ENCODE measurements at places on chromosomes 1 and 21.

- DNase-seq: no peak
Measured at GRCh38 chr1:67570486-67571143, 114.4 kb upstream of the GADD45A start.

- DNase-seq: peak; percentile 7
Measured at GRCh38 chr1:176515310-176515709, 52.3 kb downstream of the PAPPA2 start.

DNA sequence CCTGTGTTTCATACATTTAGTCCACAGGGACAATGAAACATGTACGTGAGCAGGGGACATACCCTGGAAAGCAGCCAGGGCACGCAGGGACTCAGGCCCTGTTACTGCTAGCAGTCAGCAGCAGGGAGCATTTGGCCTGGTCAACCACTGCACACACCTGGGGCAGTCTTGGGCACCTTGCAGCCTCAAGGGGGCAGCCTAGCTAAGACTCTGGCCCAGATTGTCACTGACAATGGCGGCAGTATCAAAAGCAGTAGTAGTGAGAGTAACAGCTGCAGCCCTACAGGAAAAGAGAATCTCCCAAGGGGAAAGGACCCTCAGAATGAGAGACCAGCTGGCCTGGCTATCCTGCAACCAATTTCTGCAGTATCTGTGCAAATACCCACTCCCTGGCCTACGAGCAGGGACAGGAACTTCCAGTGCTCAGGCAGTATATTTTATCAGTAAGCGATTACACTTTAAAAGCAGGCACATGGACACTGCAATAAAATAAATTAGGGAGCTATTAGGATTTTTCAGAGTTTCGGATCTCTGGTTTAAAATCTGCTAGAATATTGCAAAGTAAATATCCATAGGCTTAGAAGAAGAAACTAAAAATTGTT lies 475.6 kb downstream of the LTN1 start:
- DNase-seq: peak; percentile 54

GRCh38 chr1:69409731-69410456 lies 157.8 kb upstream of the LRRC7 start:
- DNase-seq: no peak

DNA sequence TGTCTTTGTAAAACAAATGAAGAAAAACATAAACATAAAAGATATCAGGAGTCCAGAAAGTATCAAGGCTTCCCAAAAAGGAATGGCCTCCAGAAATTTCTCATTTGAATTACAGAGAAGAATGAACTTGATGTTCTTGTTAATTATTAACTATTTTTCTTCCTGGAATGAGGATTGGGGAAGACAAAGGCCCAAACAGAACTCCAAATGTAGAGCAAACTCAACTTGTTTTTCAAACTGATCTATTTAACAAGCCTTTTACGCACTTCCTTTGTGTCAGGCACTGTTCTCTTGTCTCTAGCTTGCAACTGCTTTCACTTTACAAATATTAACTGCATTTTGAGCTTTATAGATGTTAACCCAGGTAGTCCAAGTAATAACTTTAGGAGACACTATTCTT lies 45.5 kb downstream of the LAMC2 start:
- no peak for DNase-seq

GRCh38 chr1:232149287-232150201 lies 480.4 kb downstream of the SIPA1L2 start:
- DNase-seq: no peak

DNA sequence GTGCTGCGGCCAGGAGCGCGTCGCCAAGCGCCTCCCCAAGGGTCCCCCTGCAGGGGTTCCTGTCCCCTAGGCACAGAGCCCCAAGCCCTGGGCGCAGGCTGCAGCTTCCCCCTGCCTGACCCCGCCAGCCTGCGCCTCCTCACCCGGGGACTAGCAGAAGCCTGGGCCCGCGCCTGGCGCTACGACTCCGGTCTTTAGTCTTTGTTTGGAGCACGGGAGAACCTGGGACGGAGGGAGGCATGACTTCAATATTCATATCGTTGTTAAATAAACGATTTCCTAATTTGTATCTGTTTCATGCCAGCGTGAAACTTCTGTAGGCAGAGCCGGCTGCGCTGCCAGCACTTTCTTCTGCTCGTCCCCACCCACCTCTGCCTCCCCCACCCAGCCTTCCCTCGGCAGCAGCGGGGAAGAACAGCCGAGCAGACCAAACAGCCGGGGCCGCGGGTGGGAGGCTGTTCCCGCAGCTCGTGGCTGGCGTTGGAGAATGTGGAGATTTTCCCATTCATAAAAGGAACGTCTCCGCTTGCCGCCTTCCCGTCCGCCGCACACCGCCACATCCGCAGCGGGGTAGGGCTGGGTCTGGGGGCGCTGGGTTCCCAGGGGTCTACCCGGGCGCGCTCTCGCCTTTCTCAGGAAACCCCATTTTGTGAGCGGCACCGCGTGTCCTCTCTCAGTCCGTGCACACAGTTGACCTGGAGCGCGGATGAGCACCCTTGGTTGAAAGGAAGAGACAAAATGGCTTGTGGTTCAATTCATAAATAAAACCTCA lies 777 bp upstream of the TRIM67 start:
- peak; percentile 41 for DNase-seq

- peak; percentile 26 for DNase-seq
Measured at GRCh38 chr1:171715813-171716251, 26.0 kb downstream of the VAMP4 start.

- no peak for DNase-seq
Measured at GRCh38 chr1:178389441-178389840, 107.3 kb downstream of the CLEC20A start.

- no peak for DNase-seq
Measured at GRCh38 chr21:46429754-46430681, 28.7 kb upstream of the DIP2A start.

DNA sequence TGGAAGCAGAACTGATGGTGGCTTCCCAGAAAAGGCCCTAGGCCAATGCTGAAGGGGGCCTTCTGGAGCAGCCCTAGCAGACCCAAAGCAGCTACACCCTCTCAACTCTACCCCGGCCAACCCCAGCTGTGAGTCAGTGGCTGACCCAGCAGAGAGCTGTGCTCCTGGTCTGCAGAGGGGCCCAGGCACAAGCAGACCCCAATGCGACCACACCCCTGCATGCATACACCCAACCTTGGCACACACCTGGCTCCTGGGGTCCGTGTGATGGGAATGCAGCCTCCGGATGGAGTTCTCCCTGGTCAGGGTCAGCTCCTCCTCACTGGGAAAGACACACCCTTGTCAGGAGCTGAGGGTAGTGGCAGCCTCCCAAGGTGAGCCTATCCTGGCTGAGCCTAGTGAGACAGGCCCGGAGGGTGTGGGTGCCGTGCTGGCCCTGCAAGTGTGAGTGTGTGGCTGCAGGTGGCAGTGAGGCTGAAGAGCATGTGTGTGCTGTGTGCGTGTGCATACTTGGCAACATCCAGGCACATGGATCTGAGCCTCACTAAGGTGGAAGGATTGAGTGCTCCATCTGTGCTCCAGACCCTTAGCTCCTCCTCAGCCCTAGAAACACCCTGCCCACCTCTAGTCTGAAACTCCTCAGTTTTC lies 3.9 kb upstream of the ARHGAP30 start:
- DNase-seq: no peak

GRCh38 chr1:17886838-17887441 lies 131.8 kb downstream of the ACTL8 start:
- no peak for DNase-seq

GRCh38 chr1:206686478-206687249 lies 2.0 kb downstream of the MAPKAPK2 start:
- peak; percentile 27 for DNase-seq

GRCh38 chr1:30197639-30198450 lies 525.5 kb downstream of the MATN1 start:
- DNase-seq: no peak

DNA sequence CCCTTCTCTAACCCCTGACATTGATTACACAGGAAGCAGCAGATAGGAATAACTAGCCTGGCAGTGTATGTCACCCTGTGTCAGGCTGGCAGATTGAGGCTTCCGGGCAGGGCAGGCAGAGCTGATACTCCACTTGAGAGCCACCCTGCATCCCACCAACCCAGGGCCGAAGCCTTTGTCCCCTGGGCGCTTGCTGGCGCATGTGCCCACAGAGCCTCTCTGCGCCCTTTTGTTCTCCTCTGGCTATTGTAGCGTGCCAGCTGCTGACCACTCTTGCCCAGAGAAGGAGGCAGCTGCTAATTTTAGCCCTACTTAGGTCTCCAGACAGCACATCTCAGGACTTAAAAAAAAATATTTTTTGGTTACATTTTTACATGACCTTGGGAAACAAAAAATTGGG lies 304.9 kb downstream of the HHAT start:
- no peak for DNase-seq

DNA sequence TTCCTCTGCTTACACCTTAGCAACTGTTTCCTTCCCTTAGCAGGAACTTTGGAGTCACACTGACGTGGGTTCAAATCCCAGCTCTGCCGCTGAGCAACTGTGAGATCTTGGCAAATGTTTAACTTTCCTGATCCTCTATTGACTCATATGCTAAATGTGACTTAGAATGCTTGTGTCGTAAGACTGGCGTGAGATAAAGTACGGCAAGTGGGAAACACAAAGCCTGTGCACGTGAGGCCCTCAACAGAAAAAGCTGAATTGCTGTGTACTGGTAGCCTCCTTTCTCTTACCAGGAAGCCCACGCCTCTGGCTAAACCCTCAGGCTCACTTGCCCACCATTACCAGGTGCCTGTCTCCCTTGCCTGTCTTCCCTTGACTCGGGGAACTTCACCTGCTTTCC lies 135.4 kb upstream of the TNR start:
- DNase-seq: no peak

GRCh38 chr1:13820055-13820454 lies 120.1 kb downstream of the PRDM2 start:
- DNase-seq: no peak

DNA sequence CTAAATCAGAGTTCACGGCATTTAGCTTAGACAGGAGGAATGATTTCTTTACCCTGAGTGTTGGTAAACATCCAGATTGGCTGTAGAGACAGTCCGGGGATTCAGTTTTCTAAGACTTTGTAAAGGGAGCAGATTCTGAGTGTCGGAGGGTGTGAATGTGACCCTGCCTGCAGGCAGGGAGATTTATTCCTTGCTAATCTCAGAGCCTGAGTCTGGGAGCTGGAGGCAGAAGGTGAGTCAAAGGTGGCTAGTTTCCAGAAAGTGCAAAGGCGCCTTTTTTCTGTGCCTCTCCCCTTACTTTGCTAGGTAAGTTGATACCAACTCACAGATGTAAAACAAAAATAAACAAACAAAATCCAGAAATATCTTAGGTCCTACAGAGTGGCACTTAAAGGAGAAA lies 11.7 kb downstream of the ATP1B1 start:
- DNase-seq: no peak

- no peak for DNase-seq
Measured at GRCh38 chr1:218778257-218779126, 395.2 kb upstream of the LYPLAL1 start.

DNA sequence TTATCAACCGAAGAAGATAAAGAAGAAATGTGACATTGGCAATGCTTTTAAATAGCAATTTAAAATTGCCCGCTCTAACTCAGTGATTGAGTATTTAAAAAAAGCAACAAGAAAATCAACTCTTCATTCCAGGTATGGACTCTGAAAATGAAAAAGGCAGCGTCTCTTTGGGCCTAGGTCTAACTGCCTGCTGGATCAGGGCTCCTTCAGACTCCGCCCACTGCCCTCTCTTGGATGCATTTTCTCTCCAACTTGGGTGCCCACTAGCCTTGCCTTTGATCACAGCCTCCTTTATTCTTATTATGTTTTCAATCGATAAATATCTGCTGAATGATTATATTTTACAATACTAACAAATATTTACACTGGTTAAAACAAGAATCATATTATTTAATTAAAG lies 268.9 kb downstream of the MRPL39 start:
- DNase-seq: no peak

DNA sequence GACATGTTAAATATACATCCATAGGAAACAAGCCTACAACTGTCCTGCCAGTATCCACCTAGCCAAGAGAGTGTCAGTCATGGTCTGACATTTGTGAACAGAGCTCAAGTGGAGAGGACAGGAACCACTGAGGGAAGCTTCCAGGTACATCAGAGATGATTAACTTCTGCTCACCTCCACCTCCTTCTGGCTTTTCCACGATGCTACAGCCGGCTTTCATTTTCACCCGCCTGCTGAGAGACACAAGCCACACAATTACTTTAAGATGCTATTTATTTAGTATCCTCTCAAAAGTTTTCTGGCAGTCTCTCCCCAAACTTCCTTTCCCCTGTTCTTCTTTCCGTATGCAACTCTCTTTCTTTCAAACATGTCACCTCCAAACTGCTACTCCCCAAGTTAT lies 2.1 kb downstream of the ETV3 start:
- DNase-seq: no peak

DNA sequence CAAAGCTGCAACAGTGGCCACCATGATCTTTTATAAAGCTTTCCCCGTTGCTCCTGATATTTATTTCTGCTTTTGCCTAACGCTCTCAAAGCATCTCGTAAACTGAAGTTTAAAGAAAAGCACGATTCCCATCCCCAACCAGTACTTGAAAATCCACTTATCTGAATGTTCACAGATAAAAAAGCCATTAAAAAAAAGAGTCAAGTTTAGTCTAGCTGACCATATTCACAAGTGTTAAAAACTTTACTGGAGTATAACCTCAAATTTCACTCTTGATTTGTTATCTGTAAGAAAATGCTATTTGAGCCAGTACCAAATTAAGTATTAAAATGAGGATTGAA lies 34.6 kb upstream of the SLC45A3 start:
- no peak for DNase-seq

DNA sequence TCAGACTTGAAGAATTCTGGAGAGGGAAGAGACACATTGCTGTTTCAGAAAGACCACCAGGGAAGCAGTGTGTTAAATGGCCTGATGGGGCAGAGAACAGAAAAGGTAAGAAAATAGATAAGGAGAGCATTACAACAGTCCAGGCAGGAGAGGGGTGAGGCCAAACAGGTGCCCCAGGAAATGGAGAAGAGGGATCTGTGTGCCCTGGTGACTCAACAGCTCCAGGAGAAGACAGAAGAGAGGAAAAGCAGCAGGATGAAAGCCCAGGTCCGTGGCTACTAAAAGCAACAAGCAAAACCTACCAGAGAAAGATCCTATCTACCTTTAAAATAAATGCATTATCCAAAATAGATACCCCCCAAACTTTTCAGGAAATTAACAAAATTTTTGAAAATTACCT lies 9.2 kb downstream of the TP53BP2 start:
- DNase-seq: no peak

DNA sequence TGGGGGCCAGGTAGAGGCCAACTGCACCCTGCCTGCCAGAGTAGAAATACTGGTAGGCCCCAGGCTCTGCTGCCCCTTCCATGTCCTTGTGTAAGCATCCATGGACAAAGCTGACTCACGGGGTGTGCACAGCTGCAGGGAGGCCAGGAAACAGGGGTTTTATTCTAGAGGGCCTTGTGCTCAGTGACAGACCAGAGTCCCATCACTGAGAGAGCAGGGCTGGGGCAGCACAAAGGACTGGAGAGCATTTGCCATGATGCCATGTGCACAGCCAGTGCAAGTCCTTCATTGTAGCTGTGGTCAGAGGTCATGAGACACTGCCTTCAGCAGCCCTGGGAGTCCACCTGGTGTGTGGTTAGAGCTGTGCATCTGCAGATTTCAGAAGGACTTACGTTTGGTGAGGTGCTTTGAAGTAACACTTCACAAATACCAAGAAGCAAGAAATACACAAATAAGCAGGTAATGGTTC lies 8.1 kb downstream of the ARF1 start:
- no peak for DNase-seq

All from NCI-H1694 (cell line).